Osteocyte (in vitro differentiated cells): ENCODE measurements at places on chromosomes 16 and 17. TPM values are rescaled to one million over a fixed set of nuclear protein-coding genes. Genes with fewer than 3 reads are reported as not detected.

Gene CA7
- not detected in 2 replicates for total RNA-seq

Gene TGFB1I1
- 112 and 120 TPM in 2 replicates for total RNA-seq

Gene CEP295NL
- total RNA-seq, result 7.3 and 9.2 TPM in 2 replicates

Gene CIBAR2
- not detected in 2 replicates for total RNA-seq

Gene SEC14L5
- total RNA-seq, result not detected in 2 replicates

GRCh38 chr17:7010523-7010922 is 1.9 kb upstream of the RNASEK start:
- H3K36me3 ChIP-seq, result peaks cover 9% of the 10 kb centered on the region
- H3K4me1 ChIP-seq, result peaks cover 51% of the 10 kb centered on the region
- H3K27me3 ChIP-seq, result no peaks in the 10 kb centered on the region
- no peak for DNase-seq
- no peak overlapping the region for H3K27ac ChIP-seq

DNA sequence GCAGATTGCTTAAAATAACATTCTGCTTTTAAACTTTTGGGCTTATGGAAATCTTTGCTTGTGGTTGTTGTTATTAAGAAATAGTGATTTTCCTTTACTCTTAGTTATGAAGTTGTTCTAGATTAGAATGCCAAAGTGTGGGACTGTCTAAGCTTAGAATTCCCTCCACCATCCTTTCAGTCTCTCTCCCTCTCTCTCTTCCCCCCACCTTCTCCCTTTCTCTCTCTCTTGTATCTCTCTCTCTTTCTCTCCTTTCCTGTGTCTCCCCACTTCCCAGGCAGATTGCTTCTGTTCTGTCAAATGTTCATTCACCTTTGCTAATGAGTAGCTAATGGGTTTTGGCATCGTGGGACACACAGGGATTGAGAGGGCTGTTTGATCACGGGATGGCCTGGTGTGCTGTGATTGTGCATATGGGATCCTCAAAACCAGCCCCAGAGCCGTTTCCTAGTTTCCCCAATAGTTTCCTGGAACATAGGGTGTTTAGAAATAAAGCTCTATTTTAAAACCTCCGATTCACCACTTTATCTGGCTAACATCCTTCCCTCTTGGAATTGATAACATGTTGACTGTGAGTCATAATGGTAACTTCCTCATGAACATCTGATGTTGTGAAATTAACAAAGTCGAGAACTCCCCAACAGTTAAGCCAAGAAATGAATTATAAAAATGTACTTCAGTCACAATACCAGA is 502.6 kb downstream of the TMEM114 start:
- no peaks in the 10 kb centered on the region for H3K4me1 ChIP-seq
- no peak for DNase-seq
- no peak overlapping the region for H3K27ac ChIP-seq
- H3K4me3 ChIP-seq, result no peak overlapping the region

- H3K36me3 ChIP-seq, result no peaks in the 10 kb centered on the region
- no peak overlapping the region for H3K4me3 ChIP-seq
- no peaks in the 10 kb centered on the region for H3K27me3 ChIP-seq
- peaks cover 41% of the 10 kb centered on the region for H3K4me1 ChIP-seq
Observed at GRCh38 chr17:78338486-78339259, 21.2 kb downstream of the SOCS3 start.

- H3K4me3 ChIP-seq, result no peak overlapping the region
- no peaks in the 10 kb centered on the region for H3K27me3 ChIP-seq
- peak overlapping the region; percentile 60 for H3K27ac ChIP-seq
- peaks cover 40% of the 10 kb centered on the region for H3K4me1 ChIP-seq
Observed at GRCh38 chr17:75509528-75510258, 5.6 kb downstream of the CASKIN2 start.

GRCh38 chr17:28896884-28897768 is at the start of gene FLOT2:
Gene FLOT2 (minus strand): TSS chr17:28897733. CDS start chr17:28897574, 159 bp downstream.
- peak within 1 kb of the TSS; percentile 88 for H3K4me3 ChIP-seq
- H3K27ac ChIP-seq, result peak within 1 kb of the TSS; percentile 83
- H3K4me1 ChIP-seq, result peaks cover 47% of the 10 kb centered on the region
- H3K36me3 ChIP-seq, result peaks cover 3% of the 10 kb centered on the region
- H3K27me3 ChIP-seq, result no peaks in the 10 kb centered on the region

- no peak overlapping the region for H3K27ac ChIP-seq
- no peak for DNase-seq
- no peak overlapping the region for H3K4me3 ChIP-seq
- no peaks in the 10 kb centered on the region for H3K27me3 ChIP-seq
Observed at GRCh38 chr16:30084816-30085159, 6.9 kb downstream of the TBX6 start.

- H3K4me1 ChIP-seq, result no peaks in the 10 kb centered on the region
- DNase-seq, result no peak
- peaks cover 21% of the 10 kb centered on the region for H3K27me3 ChIP-seq
- no peak overlapping the region for H3K4me3 ChIP-seq
- no peak overlapping the region for H3K27ac ChIP-seq
Observed at GRCh38 chr16:74224828-74225612, 71.6 kb upstream of the PSMD7 start.

DNA sequence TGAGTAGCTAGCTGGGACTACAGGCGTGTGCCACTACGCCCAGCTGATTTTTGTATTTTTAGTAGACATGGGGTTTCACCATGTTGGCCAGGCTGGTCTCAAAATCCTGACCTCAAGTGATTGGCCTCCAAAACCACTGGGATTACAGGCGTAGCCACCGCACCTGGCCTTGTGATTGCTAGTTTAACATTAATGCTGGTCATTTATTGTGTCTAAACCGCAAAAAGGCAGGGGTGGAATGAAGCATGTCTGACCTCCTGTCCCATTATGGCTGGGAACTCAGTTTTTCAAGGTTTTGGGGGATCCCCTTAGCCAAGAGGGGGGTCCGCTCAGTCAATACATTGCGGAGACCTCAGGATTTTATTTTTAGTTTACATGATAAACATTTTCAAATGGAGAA is 10.7 kb upstream of the CNGB1 start:
- H3K36me3 ChIP-seq, result no peaks in the 10 kb centered on the region
- peaks cover 24% of the 10 kb centered on the region for H3K27me3 ChIP-seq
- H3K27ac ChIP-seq, result no peak overlapping the region
- no peak for DNase-seq
- no peak overlapping the region for H3K4me3 ChIP-seq
- H3K4me1 ChIP-seq, result peaks cover 4% of the 10 kb centered on the region
